NCI-H1436 (cell line): ENCODE measurements at places on chromosomes 11 and 22.

- DNase-seq = no peak
Observed at GRCh38 chr11:129997513-129997912, 5.1 kb downstream of the PRDM10 start.

DNA sequence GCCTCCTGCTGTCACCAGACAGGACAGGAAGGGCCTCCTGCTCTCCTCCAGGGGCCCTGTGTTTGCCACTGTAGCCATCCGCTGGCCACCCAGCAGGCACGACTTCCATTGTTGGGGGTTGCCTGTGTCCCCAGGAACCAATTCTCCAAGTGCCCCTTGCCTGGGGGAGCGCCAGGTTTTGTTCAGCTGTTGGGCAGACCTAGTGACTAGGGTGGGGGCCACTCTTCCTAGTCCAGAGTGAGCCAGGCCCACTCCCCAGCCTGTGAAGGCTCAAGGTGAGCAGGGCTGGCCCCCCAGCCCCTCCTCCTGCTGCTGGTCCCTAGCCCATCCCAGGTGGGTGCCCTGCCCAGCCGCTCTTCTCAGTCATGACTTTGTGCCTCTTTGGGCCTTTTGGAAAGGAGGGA is 30.9 kb downstream of the OSBPL5 start:
- no peak for DNase-seq

GRCh38 chr11:86502137-86502642 is 127.5 kb downstream of the CCDC81 start:
- DNase-seq = no peak

GRCh38 chr11:65777821-65778361 is 2.9 kb downstream of the AP5B1 start:
- DNase-seq = no peak

- no peak for DNase-seq
Observed at GRCh38 chr11:133955945-133956421, 785 bp downstream of the IGSF9B start.

GRCh38 chr11:130514316-130514715 is 65.9 kb downstream of the ADAMTS15 start:
- DNase-seq = no peak

GRCh38 chr11:101341578-101341977 is 212.0 kb upstream of the PGR start:
- DNase-seq = no peak

- no peak for DNase-seq
Observed at GRCh38 chr11:8100605-8101004, 19.6 kb downstream of the TUB start.

- no peak for DNase-seq
Observed at GRCh38 chr11:128893578-128894285, 2.6 kb downstream of the KCNJ5 start.

DNA sequence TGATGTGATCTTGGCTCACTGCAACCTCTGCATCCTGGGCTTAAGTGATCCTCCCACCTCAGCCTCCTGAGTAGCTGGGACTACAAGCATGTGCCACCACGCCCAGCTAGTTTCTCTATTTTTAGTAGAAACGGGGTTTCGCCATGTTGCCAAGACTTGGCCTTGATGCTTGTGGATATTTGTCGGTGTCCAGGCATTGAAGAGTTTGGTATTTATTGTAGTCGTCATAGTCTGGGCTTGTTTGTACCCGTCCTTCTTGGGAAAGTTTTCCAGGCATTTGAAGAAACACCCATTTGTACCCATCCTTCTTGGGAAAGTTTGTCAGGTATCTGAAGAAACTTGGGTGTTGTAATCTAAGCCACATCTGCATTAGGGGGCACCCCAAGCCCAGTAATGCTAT is 28.7 kb downstream of the FCHSD2 start:
- DNase-seq = no peak
